Bronchial epithelial cell (primary cell): ENCODE measurements at places on chromosomes 7 and 10.
A peak's percentile ranks its signal among the peaks of the same experiment; 100 is the strongest.

DNA sequence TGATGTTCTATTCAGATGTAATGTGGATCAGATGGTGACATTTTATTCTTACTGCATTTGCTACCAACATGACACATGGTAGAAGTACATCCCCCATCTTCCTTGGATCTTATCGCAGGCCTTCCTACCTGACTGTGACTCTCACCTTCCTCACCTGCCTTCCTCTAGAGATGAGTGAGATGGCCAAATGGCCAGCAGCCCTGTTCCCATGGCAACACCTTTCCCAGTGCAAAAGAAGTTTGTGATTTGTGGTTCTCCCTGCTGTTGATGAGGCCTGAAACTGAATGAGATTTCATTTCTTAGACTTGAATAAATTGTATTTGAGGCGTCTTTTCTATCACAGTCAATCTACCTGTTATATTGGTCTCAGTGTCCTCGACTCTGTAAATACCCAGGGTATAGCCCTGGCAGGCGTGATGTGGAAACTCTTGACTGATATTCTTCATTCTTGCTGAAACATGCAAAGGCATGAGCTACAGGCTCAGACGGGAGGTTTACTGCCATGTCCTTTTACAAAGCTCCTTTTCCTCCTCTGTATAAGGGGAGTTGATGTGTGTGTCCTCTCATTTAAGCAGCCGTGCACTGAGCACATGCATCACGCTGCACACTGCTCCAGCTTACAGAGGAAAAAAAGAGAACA, 440.7 kb upstream of the AKR1E2 start:
- DNase-seq = peak; percentile 77

DNA sequence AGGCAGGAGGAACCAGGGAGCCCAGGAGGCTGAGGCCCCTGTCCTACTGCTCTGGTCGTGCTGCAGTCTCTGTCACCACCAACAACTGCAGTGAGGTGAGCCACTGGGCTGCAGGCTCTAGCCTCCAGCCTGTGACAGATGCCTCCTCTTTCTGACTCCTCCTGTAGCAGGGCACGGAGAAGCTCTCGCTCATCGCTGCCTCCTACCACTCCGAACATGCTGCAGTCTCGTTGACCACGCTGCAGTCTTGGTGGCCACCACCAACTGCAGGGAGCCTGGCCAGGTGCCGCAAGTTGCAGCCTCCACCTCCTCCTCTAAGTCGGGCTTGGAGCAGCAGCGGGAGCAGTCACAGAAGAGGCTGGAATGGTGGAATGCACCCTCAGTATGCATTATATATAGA, 22.1 kb upstream of the VOPP1 start:
- DNase-seq = no peak

GRCh38 chr10:67022099-67022498, 96.3 kb downstream of the LRRTM3 start:
- DNase-seq = no peak

DNA sequence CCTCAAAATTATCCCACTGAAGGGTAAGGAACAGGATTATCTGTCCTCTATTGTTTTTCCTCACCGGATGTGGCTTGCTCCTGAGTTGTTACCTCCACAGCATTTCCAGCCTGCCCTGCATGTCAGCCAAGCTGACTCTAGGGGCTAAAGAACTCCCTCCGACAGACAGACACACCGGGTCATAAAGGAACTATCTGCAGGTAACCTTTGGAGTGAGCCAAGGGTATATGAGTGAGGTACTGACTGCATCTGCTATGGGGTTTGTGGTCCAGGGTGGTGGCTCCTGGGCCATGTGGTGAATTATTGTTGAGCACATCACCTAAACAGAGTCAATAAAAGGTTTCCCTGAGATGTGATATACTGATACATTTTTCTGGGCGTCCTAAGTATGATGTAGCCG, 6.9 kb upstream of the KAZALD1 start:
- no peak for DNase-seq

GRCh38 chr7:1592299-1592871, 22.6 kb upstream of the PSMG3 start:
- no peak for DNase-seq

DNA sequence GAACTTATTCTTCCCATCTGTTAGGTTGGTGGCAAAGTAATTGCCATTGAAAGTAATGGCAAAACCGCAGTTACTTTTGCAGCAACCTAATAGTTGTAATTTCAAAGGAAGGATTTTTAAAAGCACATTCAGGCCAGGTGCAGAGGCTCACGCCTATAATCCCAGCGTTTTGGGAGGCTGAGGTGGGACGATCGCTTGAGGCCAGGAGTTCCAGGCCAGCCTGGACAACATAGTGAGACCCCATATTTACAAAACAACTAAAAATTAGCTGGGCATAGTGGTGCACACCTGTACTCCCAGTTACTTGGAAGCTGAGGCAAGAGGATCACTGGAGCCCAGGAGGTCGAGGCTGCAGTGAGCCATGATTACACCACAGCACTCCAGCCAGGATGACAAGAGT, 374.9 kb downstream of the GALNT17 start:
- DNase-seq = no peak

DNA sequence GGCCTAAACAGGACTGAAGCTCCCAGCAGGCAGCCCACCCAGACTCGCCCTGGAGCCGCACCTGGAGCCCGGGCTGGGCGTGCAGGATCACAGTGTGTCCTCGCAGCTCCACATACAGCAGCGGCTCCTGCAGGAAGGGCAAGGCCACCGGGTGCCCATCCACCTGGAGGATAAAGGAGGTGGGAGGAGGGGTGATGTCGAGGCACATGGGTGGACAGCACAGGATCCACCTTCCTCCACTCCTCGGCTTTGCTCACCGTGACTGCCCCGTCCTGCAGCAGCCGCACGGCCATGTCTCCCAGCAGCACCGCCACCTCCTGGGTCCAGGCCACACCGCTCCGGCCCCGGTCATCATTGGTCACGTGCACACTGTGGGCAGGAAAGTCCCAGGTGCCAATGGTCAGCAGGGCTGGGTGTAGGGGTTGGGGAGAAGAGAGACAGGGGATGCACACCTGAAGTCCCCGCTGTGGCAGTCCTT, 16.8 kb downstream of the ATP6V1F start:
- no peak for DNase-seq

GRCh38 chr7:14902589-14903067, at the start of gene DGKB:
DGKB (minus strand) TSS chr7:14902751.
- DNase-seq = no peak

- no peak for DNase-seq
These were observed 9.1 kb downstream of the ZNF3 start for GRCh38 chr7:100072462-100072861.

DNA sequence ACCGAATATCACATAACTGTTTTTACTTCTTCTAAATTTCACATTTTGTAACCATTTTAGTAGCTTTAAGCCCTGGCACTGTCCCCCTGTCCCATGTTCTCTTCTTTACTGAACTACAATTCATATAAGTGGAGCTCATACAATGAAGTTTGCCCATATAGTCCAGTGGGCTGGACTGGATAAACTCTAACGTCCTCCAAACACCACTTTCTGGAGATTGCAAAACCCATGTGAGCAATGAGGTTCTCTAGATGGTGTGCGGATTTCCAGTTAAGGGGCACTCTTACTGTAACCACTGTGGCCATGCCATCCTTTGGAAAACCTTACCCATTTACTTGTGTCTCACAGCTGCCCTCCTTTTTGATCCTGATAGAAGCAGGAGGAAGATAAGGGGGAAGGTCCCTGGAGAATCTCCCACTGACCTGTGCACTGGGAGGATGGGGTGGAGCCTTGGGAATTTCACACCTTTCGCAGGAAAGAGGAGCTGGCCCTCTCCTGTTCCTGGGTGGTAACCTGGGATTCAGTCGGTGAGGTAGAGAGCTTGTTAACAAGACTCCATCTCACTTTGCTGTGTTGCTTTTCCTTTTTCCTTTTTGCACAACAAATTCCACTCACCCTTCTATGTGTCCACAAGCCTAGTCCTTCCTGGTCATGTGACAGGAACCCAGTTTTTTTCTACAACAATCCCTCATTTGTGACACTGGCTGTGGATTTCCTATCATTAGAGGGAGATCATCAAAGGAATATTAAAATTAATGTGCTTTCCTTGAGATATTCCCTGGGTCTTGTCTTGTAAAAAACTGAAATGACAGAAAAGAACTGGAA, 120.7 kb downstream of the ARID5B start:
- DNase-seq = no peak

DNA sequence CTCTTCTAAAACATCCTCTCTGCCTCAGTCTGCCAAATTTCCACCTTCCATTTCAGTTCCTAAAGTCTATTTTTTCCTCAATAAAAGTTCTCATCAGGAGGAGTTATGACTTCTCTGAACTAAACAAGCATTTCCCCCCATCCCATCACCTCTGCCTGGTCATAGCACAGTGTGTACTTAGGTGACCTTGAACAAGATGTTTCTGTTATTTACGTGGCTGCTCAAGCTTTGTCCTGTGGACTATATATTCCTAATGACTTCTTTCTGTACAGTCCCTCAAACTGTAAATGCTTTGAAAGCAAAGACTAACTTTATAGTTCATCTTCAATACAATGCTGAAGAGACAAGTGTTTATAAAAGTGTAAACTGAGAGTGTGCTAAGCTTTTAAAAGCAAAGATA, 166.9 kb downstream of the CPEB3 start:
- DNase-seq = no peak

DNA sequence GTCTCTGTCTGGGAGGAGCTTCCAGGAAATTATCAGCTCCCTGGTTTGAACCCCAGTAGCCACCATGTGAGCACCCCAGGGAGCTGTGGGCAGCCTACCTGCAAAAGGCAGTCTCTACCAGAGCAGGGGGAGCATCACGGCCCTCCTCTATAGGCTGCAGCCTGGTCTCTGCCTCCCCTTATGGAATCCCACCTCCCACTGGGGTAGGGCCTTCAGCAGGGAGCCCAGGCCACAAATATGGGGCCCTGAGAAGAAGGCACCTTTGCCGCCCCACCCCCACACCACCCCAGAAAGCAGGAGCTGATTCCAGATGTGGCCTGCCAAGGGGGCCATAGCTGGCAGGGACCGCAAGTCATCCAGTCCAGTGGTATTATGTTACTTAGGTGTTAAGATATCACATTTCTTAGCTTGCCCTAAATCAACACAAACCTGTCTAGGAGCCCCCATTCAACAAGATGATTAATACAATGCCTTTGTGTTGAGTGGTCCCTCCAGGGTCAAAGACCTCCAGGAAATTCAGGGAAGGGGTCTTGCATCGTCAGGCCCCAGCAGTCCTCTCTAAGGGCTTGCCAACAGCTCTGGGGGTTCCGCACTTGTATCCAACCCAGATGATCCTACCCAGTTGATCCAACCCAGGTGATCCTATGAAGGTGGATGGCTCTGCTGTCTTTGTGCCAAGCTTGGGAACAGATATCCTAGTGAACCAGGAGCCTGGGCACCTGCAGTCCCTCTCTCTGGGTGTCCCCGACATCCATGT, 114.9 kb downstream of the OAT start:
- no peak for DNase-seq

GRCh38 chr7:924541-925231, 29.8 kb downstream of the ADAP1 start:
- no peak for DNase-seq

DNA sequence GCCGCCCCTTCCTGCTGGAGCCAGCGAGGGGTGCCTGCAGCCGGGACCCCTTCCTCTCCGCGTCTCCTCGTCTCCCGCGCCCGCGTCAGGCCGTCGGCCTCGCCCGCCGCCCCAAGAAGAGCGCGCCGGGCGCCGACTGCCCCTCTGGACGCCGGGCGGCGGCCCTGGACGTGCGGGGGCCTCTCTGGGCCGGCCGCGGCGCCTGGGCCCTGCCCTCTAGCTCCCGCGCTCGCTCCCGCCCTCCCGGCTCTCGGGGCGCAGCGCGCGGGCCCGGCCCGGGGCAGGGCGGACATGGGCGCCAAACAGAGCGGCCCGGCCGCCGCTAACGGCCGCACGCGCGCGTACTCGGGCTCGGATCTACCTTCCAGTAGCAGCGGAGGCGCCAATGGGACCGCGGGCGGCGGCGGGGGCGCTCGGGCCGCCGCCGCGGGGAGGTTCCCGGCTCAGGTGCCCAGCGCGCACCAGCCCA, 704 bp downstream of the ZNRF2 start:
- no peak for DNase-seq

DNA sequence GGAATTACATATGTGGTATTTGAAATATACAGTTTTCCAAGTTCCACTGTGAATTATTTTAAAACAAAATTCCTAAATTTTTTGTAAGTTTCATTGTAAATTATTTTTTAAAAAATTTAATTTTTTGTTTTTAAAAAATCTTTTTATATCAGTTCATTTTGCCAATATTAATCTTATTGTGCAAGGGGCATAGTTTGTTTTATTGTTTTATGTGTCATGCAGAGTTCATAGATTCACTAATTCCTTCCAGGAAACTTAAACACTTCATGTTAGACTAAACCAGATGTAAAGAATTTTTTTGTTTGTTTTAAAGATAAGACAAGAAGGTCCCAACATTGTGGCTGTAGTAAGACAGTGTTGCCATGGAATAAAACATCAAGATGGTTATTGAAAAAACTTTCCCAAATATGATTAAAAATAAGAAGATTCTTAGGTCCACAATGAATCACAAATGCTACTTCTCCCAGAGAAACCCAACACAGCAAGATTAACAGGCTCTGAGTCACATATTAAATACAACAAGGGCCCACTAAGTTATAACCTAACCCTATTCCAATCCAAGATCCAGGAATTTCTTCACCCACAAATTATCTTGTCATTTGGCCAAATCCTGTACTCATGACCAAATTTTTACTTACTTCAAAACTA, 464.7 kb upstream of the IGFBP3 start:
- DNase-seq = peak; percentile 80
